ENCODE measurements at places on chromosomes 11 and 22.

GRCh38 chr22:11253000-11253511 lies 4274.9 kb upstream of the OR11H1 start:
- no peak for DNase-seq

- no peak for DNase-seq
Observed at GRCh38 chr11:61106296-61106695, 4.0 kb downstream of the CD5 start.

GRCh38 chr11:128021349-128022006 lies 565.9 kb downstream of the ETS1 start:
- no peak for DNase-seq

GRCh38 chr22:19995611-19996339 lies 20.8 kb downstream of the ARVCF start:
- DNase-seq = no peak
